ENCODE measurements at places on chromosomes 2 and 18.

DNA sequence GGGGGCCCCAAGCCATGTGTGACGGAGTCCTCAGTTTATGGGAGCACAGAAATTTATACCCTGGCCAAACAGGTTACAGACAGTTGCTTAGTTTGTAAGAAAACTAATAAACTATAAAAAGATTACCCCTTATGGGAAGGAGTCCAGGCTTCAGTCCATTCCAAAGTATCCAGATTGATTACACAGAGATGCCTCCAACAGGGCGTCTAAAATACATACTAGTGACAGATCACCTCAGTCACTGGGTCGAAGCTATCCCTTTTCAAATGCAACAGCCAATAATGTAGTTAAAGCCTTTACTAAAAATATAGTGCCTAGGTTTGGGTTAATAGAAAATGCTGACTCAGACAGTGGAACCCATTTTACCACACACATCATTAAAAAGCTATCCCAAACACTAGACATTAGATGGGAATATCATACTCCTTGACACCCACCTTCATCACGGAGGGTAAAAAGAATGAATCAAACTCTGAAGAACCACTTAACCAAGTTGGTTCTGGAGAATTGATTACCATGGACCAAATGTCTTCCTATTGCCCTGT lies 10.7 kb downstream of the PRPF40A start:
- no peak for DNase-seq

- no peak for DNase-seq
Observed at GRCh38 chr2:241976296-241976695, 106.8 kb downstream of the RTP5 start.

DNA sequence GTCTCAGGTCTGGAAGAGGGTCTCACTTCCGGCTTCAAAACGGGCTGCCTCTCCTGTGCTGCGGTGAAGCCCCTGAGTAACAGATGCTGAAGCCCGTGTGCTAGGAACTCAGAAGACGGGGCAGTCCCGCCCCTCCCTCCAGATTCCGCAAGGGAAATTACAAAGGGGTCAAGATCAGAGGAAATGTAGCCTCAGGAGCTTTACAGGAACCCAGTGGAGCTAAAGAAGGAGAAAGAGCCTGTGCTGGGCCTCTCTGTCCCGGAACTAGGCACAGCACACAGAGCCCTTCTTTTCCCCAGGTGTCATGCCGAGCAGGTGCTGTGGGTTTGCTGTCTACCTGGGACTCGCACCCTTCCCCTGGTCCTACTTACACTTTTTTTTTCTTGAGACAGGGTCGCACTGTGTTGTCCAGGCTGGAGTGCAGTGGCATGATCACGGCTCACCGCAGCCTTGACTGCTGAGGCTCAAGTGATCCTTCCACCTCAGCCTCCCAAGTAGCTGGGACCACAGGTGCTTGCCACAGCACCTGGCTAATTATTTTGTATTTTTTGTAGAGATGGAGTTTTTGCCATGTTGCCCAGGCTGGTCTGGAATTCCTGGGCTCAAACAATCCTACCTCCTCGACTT lies 72.7 kb upstream of the MAP4K4 start:
- DNase-seq, result no peak

DNA sequence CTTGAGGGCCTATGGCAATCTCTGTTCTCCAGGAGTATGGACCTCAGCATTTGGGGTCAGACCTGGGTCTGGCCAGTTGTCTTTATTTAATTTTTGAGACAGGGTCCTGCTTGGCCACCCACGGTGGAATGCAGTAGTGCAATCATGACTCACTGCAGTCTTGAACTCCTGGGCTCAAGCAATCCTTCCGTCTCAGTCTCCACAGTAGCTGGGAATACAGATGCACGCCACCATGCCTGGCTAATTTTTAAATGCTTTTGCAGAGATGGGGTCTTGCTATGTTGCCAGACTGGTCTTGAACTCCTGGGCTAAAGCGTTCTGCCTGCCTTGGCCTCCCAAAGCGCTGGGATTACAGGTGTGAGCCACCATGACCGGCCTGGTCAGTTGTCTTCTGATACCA lies 46.4 kb upstream of the INHBB start:
- DNase-seq, result no peak

DNA sequence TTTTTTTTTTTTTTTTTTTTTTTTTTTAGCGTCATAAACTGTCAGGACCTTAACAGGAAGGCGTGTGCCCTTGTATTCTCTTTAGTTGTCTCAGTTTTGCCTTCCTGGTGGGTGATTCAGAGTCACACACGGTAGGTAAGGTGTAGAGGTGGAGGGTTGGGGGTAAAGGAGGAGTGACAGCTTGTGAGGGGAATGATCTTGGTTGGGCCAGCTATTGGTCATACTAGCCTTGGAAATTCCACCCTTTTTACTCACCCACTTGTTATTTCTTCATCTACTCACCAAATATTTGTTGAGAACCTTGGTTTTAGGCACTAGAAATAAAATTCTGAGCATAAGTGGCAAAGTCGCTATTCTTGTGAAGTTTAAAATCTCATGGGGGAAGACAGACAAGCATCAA lies 22.2 kb downstream of the SMIM21 start:
- DNase-seq, result no peak
